Pulmonary artery endothelial cell (primary cell): ENCODE measurements at places on chromosomes 3 and 15. TPM values are rescaled to one million over a fixed set of nuclear protein-coding genes. Genes with fewer than 3 reads are reported as not detected.
A peak's percentile ranks its signal among the peaks of the same experiment; 100 is the strongest.

The MYLK gene
- 14.9 and 24.3 TPM in 2 replicates for total RNA-seq

The SCN11A gene
- total RNA-seq, result 0.07 TPM in 1 of 2 replicates, not detected in the other

The MYH15 gene
- 0.21 and 0.26 TPM in 2 replicates for total RNA-seq

The SLC22A14 gene
- under 0.01 and 0.14 TPM in 2 replicates for total RNA-seq

The CAPN3 gene
- total RNA-seq, result 0.21 and 0.26 TPM in 2 replicates

The ATP10A gene
- not detected in 2 replicates for total RNA-seq

The GPR87 gene
- 0.07 TPM in 1 of 2 replicates, not detected in the other for total RNA-seq

- no peak for DNase-seq
Observed at GRCh38 chr15:98801234-98801561, 152.9 kb downstream of the IGF1R start.

GRCh38 chr3:62475306-62475705 lies 102.0 kb upstream of the FEZF2 start:
- no peak for DNase-seq

DNA sequence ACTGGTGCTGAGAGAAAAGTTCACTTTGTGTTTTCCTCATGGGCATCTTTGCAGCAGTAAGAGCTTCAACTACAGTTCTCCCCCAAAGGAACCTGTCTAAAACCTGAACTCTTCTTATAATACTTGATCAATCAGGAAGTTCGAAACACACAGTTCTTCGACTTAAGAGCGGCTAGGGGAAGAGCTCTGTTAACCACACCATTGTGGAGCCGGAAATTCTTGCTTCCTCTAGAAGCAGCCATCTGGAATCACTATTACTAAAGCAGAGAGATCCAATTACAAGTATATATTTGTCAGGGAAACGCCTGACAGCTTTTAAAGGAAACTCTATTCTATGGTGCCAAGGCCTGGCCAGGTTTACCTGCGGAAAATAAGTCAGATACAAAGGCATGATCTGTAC lies 337.3 kb upstream of the CBLB start:
- peak; percentile 50 for DNase-seq

DNA sequence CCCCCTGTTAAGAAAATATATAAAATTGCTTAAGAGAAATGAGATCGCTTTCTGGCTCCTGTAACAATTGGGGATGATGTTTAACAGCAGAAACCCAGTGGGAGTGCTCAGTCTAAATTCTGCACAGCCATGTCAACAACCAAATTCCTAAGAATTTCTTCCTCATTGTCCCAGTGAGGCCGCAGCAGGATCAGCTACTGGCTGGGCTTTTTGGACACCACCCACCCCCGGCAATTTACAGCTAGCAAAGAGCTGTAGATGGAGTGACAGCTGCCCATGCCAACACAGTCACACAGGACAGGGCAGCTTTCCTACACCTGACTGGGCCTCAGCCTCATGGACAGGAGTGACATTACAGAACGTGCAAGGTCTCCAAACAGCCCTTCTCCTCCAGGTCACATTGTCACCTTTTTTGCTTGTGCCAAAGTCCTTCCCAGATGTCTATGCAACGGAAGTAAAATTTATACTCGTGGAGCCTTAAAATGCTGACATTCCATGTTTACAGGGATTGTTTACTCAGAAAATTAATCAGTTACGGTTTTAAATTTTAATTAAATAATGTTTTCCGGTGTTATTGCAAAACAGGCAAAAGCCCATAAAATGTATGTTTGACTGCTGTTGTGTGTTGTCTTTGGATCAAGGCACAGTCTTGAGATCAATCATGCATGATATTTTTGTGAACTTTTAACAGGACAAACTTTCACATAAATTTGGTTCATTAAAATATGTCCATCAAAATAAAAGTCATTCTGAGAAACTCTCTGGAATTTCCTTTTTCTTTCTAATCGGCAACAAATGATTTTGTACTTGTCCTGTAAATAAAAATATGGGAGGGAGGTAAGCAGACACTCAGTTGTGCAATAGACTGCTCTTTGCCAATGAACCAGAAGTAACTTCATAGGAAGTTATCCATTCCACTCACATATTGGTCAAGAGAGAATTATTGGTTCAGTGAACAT lies 943.2 kb downstream of the MCTP2 start:
- peak; percentile 53 for DNase-seq

GRCh38 chr15:56980473-56980872 lies 62.0 kb downstream of the TCF12 start:
- DNase-seq, result no peak

GRCh38 chr3:39550354-39551051 lies 83.0 kb downstream of the MOBP start:
- DNase-seq, result no peak

DNA sequence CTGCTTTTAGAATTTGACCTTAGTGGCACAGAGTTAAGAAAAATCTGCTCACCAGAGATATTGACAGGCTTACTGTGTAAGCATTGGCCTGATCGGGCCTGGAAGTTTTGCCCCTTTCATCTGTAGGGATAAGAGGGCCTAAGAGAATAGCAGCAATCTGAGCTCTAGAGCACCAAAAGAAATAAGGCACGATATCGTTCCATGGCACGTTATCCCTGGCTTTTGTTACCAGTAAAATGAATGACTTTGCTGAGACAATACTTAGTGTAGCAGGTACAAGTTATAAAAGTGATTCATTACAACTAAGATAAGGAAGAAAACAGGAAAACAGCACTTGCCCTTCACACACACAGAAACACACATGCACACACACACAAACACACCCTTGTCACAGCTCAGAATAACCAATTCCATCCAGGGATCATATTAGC lies 5.0 kb downstream of the THBS1 start:
- DNase-seq, result peak; percentile 15

DNA sequence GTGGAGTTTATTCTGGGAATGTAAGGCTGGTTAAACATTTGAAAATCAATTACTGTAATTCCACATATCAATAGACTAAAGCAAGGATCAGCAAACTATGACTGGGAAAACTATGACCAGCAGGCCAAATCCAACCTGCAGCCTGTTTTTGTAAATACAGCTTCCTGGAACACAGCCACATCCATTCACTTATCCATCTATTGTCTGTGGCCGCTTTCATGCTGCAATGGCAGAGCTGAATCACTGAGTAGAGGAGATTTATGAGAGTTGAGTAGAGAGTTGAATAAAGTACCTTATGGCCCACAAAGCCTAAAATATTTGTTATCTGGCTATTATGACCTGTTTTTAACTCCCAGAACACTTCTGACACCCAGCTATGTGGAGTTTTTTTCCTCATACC lies 12.2 kb downstream of the MYLK start:
- DNase-seq, result no peak

- no peak for DNase-seq
Observed at GRCh38 chr15:41946970-41947369, 25.4 kb downstream of the EHD4 start.

DNA sequence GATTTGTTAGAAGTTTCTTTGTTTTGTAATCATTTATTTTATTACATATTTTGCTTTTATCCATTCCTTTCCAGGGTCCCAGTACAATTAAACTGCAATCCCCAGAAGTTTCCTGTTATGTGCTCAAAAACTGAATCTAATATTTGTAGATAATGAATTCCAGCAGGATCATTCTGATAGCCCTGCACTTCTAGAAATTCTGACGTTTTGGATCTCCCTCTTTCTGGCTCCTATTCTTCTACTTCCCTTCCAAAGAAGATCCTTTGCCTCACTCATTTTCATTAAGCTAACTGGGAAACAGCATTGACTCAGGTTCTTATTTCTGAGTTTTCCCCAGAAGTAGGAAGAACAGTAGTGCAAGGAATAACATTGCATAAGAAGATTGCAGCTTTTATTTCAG lies 9.9 kb downstream of the P3H2 start:
- no peak for DNase-seq

DNA sequence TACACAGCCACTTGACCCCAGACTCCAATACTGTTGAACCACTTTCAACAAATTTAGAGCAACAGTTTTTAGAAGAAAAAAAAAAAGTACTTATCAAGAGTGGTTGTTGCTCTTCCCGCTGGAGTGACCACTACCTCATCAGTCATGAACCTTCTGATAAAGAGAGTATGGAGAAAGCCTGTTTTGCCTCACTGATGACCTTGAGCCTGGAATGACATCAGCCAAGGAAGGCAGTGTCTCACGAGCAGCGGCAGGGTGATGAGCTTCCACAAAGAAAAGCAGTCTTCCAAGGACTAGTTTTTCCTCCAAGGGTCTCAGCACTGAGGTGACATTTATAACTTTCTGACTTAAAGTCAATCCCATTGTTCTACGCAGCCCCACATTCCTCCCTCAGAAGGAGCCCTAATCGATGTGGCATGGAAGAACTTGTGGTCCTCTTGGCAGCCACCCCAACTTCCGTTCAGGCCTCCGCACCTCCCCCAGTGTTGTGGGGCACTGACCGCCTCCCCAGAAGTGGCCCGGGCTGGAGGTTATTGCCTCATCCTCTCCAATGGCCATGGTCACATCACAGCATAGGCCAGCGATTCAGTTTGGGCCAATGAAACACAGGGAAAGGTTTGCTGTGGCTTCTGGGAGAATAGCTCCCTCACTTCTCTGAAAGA lies 1.8 kb upstream of the CYP11A1 start:
- DNase-seq, result no peak

GRCh38 chr15:76328958-76329357 lies 7.6 kb upstream of the ISL2 start:
- DNase-seq, result no peak

DNA sequence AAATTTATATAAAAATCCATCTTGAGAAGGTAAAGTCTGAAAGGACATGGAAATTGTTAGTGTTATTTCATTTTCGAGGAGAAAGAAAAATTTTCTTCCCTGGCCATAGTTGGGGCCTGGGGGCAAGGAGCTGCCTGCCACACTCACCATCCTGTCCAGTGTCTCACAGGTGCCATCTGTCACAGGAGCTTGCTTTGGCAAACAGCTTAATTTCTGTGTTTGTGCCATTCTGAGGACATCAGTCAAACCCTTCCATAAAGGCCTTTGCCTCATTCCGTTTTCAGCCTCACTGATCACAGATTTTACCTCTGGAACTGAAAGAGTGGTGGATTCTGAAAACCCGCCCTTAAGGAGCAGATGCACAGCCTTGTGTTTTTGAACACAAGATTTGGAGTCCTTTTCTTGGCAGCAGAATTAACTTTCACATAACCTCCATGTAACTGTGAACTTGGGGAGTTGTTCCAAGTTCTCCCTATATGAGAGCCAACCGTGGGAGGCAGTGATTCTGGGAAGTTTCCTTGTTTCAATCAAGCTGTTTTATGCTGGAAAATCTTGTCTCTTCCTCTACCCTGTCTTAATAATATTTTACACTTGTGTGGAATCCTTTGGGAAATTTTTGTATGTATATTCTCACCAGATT lies 254.7 kb downstream of the CACNA2D3 start:
- no peak for DNase-seq

- DNase-seq, result no peak
Observed at GRCh38 chr3:121063628-121064027, 155.6 kb downstream of the STXBP5L start.

DNA sequence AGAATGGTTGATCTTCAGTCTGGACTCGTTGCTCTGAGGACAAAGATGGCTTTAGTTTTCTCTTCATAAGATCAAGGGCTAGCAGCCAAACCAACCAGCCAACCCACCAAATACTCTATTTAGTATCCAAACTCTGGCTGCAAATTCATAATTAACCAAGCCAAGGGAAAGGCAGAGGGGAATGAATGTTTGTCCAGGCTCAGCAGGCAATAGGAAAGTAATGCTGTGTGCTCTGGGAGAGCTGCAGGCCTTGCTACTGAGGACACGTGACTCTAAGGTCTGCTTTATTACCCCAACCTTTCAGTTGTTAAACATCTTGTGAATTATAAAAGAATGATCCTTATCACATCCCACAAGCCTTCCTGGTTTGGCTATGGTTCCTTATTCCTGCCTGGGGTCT lies 52.3 kb upstream of the GALNT15 start:
- DNase-seq, result no peak

DNA sequence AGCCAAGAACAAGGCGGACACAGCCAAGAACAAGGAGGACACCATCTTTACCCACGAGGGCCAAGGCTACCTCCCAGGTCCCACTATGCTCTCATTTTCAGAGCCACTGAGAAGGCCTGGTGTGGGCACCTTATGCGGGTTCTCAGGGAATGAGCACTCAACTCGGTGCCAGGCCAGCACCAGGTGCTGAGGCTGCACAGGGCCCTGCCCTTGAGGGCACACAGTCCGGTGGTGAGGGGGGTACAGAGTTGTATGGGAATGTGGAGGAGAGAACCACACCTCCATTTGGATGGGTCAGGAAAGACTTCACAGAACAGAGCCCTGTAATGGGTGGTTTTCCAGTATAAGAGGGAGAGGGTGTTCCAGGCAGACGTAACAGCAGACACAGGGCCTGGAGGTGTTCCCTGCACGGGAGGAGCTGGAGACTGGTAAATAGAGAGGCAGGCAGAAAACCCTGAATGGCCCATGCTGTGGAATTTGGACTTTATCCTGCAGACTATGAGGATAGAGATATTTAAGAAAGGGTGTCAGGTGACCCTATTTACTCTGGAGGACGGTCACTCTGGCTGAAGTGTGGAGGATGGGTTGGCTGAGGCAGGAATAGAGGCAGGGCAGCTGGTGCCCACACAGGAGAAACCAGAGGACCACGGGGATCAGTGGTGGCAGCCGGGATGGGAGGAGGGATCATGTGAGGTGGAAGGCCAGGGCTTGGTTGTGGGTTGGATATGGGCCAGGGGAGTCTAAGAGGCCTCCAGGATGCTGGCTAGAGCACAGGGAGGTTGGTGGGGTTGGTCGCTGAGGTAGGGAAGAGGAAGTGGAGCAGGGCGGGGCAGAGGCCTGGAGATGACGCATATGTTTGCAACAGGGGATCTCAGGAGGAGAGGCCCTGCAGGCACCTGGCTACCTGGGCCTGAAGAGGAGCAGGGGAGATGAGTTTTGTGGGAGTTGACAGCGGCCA lies 34.6 kb downstream of the CRABP1 start:
- DNase-seq, result no peak

- DNase-seq, result no peak
Observed at GRCh38 chr3:23071296-23071695, 131.8 kb upstream of the UBE2E2 start.

GRCh38 chr3:10753964-10754363 lies 62.1 kb upstream of the SLC6A11 start:
- DNase-seq, result peak; percentile 13

DNA sequence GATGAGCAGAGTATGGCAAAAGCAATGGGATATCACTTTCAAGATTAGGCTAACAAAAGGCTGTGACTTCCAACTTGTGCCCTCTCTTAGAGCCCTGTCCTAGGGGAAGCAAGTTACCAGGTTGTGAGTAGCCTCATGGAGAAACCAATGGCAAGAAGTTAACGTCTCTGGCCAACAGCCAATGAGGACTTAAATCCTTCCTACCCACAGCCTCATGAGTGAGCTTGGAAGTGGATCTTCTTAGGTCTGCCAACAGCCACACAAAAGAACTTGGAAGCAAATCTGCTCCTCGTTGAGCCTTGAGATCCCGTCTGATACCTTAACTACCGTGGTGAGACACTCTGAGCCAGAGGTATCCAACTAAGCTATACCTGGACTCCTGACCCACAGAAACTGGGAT lies 5.7 kb downstream of the NME9 start:
- DNase-seq, result no peak

DNA sequence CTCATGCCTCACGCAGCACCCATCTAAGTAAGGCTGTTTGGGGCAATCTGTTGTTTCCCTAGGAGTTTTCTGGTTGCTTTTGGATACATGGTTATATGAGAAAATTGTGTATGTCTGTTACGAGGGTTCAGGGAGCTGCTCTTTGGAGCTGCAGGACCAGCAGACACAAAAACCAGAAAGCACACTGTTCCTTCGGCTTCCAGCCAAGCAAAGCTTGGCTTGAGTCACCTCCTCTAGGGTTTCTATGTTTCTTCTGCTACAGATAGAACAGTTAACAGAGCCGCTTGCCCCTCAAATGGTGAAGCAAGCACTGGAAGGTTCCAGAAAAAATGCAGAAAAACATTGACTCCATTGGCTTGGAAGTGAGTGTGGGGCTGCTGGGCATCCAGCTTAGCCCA lies 49.2 kb upstream of the CTDSPL start:
- DNase-seq, result no peak
